Stimulated activated CD4-positive, alpha-beta T cell treated with anti-CD3 and anti-CD28 coated beads, Interleukin-2, amount 100 ng/mL, for 48 hours (primary cell): ENCODE measurements at places on chromosomes 2 and 18.

DNA sequence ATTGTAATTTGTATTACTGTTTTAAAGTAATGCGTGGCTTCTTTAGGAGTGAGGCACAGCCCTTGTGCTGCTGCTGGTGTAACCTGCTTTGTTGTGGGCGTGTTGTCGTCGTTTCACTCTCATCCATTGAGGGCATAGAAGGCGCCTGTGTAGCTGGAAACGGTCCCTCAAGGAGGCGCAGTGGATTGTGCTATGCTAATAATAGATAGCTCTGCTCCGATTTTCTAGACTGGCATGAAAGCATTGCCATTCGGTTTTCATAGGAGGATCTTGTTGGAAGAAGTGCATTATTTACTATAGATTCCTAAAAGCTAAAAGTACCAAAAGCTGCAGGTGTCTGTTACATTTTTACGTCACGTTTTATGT lies 17.9 kb downstream of the RAB12 start:
- DNase-seq, result no peak

GRCh38 chr18:62037989-62038778 lies 145.4 kb upstream of the RNF152 start:
- DNase-seq, result no peak

- no peak for DNase-seq
Observed at GRCh38 chr2:165109915-165110314, 93.9 kb downstream of the SCN3A start.

DNA sequence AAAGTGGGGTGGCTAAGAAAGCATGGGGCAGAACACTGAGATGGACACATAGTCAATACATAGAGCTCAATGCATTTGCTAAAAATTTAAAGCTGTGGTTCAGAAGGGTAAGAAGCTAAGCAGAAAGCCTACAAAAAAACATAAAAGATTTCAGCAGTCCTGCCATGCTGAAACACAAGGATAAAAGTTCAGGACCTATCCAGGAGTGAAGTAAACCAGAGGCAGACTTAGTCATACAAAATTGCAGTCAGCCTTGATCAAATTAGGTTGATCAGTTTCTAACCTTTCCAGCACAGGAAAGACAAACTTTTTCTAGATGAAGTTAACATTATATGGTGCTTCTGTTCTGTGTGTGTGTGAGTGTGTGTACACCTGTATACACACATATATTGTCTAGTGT lies 120.8 kb upstream of the RBMS1 start:
- DNase-seq, result no peak

DNA sequence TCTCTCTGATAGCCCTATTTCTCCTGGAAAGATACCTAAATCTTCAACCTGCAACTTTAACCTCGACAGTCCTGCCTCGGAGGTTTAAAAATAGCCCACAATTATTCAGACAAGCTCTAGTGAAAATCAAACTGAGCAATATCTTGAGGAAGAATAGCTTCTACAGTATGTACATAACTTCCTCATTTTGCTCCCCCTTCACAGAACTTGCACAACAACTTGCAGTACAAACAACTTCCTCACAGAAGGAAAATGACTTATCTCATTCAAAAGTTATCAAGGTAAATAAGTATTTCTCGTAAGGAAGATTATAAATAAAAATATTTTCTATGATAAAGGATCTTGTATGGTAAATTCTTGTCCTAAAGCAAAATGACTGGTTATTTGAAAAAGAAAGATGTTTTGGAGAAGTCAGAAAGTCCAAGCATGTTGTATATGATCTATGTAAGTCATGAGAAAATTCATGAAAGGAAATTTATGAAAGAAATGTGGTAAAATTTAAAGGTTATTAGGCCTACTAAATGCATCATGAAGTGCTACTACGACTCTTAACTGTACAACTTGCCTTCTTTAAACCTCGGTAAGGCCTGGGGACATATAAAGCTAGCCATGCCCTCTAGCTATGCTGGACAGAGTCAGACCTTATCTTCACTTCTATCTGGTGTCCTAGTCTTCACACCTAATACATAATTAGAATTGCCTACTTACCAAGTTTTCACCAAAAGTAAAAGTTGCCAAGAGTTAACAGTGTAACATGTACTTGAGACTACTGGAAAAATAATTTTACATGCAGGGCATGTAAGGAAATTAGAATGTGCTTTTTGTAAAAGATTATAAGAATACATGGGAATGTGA lies 394.5 kb downstream of the DLGAP1 start:
- DNase-seq, result no peak

- no peak for DNase-seq
Observed at GRCh38 chr2:46653539-46653938, 174.2 kb downstream of the TMEM247 start.

- DNase-seq, result no peak
Observed at GRCh38 chr2:39855856-39856255, 76.8 kb upstream of the THUMPD2 start.

GRCh38 chr2:120758181-120759144 lies 22.8 kb downstream of the GLI2 start:
- DNase-seq, result no peak

DNA sequence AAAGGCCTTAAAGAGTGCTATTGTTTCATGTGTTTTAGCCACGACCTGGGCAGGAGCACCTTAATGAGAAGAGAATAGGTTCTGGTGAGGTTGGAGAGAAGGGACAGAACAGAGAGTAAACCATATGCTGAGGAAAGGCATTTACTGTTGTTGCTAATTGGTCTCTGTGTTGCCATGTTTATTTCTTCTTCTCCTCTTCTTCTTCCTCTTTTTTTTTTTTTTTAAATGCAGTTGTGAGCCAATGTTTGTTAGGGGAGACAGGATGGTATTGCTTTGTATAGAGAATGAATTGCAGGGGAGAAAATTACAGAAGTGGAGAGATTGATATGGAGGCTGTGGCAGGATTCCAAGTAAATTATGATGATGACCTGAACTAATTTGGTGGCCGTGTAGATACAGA lies 2.6 kb downstream of the SCN9A start:
- no peak for DNase-seq

GRCh38 chr2:27154488-27154887 lies 5.7 kb downstream of the TCF23 start:
- DNase-seq, result no peak

DNA sequence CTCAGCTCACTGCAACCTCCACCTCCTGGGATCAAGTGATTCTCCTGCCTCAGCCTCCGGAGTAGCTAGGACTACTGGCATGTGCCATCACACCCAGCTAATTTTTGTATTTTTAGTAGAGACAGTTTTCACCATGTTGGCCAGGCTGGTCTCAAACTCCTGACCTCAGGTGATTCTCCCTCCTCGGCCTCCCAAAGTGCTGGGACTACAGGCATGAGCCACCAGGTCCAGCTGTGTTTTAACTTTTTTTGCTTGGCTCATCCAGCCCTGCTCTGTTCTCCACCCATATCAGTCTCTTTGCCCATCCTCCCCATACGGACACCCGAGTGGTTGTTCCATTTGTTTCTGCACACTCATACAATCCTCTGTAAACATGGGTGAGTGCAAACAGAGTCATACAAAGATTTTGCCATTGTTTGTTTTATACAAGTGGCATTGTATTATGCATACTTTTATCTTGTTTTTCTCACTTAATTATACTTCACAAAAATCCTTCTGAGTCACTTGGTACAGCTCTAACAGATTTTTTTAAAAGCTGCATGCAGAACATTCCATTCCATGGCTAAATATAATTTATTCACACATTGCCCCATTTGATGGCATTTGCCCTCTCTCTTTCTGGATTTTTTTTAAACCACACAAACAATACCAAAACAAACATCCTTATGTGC lies 5.3 kb downstream of the APOB start:
- DNase-seq, result no peak

DNA sequence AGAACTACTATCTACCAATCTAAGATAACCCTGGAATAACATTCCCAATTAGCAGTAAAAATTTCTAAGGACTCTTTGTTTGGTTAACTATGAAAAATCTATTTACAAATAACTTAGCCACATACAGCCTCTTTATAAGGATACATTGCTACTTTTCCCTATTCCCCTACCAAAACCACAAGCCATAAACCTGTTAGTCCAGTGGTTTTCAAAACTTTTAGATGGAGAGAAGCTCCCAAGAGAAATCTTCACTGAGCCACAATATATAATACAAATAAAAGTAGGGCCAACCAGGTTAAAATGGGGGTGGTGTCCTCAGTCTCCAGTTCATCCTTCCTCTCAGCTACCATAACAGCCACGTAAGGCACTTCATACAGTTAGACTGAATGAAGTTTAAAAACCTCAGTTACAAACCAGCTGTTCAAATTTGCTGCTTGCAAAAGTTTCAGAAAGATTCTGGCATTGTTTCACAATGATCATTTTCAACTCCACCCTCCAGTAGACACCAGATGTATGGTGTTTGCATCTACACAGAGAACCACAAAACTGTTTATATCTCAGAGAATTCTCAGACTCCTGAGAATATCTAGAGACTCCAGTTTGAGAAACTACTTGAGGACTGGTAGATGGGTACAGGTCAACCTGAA lies 26.0 kb downstream of the SOS1 start:
- no peak for DNase-seq

DNA sequence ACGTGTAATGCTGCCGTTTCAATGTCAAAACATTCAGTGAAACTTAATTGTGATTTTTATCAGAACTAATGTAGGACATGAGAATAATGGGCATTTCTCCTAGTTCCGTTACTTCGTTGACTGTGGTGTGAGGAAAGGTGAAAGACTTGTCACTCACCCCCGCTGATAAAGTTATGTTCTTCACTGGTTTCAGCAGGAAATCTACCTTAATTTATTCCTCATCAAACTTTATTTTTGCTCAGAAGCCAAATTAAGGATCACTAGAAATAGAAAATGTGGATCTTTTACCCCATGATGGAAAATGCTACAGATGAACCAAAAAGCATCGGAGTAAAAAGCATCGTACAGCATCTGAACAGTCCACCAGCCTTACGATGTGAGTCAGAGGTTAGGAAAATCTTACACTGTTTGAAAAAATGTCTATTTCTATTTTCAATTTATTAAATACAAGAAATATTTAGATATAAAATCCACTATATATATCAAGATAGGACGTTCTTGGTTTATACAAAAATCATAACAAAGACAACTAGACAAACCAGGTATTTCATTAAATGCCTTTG lies 1.0 kb upstream of the ROCK1 start:
- DNase-seq, result no peak

- no peak for DNase-seq
Observed at GRCh38 chr2:67825476-67825875, 237.3 kb downstream of the C1D start.

- no peak for DNase-seq
Observed at GRCh38 chr2:96098900-96099590, 17.3 kb downstream of the ADRA2B start.

DNA sequence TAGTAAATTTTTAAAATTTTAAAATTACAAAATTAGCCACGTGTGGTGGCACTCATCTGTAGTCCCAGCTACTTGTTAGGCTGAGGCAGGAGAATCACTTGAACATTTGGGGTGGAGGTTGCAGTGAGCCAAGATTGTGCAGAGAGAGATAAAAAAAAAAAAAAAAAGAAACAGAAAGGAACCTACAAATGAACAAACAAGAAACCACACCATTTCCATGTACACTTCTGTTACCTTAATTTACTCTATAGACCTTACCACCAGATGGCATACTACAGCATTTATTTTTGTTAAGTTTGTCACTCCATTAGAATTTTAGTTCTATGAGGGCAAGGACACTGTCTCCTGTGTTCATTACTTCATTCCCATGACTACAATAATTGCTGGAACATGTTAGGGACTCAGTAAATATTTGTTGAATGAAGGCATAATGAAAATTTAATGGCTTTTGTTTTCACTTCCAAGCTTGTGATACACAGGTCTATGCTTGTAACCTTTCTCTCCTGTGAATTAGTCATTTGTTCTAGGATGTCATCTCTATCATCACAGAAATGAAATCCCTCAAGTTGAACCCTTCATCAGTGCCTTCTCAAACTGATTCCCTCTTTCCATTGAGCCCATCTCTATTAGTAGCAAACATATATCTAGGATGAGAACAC lies 76.0 kb downstream of the ARHGAP15 start:
- no peak for DNase-seq

- DNase-seq, result no peak
Observed at GRCh38 chr18:37429791-37430190, 135.8 kb downstream of the CELF4 start.
